GM18507 (cell line): ENCODE measurements at places on chromosomes 3 and 15.

GRCh38 chr15:63860155-63860554 is 26.4 kb upstream of the HERC1 start:
- no peak for DNase-seq

- DNase-seq: no peak
Measured at GRCh38 chr3:105490045-105490444, 123.3 kb downstream of the ALCAM start.

DNA sequence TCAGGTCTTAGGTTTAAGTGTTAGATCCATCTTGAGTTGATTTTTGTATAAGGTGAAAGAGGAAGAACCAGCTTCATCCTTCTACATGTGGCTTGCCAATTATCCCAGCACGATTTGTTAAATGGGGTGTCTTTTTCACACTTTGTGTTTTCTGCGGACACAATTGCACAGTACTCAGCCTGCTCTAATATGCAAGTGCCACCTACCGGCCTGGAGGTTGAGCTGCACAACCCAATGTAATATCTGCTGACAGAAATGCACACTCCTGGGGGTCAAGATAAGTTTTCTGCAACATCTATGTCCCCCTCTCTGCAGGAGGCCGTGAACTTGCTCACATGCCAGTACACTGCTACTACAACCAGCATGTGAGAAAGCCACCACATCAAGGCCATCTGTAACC is 791.9 kb upstream of the ROBO1 start:
- no peak for DNase-seq

GRCh38 chr3:170437176-170437575 is 18.5 kb downstream of the CLDN11 start:
- no peak for DNase-seq

- no peak for DNase-seq
Measured at GRCh38 chr15:75620841-75621391, 4.6 kb downstream of the SNUPN start.

DNA sequence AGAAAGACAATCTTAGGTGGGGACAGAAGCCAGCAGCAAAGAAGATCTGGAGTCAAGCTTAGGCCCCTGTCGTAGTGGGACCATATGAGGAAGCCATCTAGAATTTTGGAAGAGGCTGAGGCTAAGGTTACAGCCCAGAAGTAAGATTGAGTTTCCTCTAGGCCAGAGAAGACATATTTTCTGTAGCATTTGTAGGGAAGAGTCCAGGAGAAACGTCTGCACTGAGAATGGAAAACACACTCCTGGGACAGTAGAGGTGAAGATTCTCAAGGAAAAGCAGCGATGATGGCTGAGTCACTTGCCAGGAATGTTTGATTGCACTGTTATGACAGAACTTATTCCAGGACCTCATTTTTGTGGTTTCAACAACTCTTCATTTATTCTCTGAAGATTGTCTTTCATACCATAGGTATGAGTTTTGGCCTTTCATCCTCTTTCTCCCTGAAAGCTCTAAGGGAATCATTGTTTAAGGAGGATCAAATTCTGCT is 107.2 kb downstream of the GTPBP8 start:
- DNase-seq: no peak

- DNase-seq: no peak
Measured at GRCh38 chr15:51497806-51498205, 124.8 kb downstream of the DMXL2 start.

DNA sequence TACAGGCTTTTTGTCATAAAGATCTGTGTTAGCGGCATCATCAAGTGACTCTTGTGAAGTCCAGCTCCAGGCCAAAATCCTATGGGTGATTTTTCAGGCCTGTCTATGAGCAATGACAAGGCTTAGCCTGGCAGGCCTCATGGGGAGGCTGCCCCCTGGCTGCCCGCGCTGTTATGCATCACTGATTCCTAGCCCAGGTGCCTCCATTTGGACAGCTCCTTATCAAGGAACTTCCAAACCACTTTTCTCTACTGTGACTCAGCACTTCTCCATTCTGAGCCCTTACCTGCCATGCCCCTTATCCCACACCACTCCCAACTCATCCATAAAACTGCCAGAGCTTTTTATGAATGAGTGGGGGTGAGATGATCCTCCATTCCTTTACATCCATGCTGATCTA is 91.5 kb upstream of the C3orf80 start:
- DNase-seq: no peak

DNA sequence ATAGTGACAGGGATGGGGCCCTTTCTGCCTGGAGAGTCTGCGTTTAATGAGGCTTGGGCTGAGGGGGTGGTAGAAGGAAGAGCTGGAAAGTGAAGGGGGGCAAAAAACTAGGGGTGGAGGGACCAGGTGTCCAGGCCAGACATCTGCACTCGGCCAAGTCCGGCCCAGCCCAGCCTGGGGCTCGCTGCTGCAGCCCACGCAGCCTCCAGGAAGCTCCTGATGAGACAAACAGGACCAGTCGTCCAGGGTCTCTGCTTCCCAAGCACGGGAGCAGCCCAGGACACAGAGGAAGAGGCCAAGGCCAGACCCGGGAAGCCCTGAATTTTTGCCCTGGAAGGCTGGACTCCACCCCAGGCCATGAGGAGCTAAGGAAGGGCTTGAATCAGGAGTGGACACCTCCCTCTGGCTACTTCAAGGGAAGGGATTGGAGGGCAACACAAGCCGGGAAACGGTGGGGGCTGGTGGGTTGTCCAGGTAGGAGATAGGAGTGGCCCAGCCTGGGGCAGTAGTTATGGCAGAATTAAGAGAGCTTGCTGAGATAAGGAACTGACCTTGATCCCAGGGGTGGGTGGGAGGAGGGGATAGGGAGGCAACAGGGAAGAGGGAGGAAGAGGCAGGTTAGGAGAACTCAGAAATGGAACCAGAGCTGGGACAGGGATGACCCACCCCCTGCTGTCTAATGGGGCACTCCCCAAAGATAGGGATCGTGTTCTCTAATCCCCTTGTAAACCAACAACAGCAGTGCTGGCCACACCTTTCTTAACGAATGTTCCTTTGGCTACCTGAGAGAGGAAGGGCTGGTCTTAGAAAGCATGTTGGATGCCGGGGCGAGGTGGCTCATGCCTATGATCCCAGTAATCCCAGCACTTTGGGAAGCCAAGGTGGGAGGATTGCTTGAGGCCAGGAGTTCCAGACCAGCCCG is 89.5 kb downstream of the ANP32A start:
- no peak for DNase-seq

- DNase-seq: no peak
Measured at GRCh38 chr3:10182950-10183349, 18.2 kb downstream of the IRAK2 start.

- DNase-seq: peak; percentile 40
Measured at GRCh38 chr3:13072239-13072599, 1.0 kb downstream of the IQSEC1 start.
